ENCODE measurements at places on chromosomes 16 and 17. TPM values are rescaled to one million over a fixed set of nuclear protein-coding genes. Genes with fewer than 3 reads are reported as not detected.

DNA sequence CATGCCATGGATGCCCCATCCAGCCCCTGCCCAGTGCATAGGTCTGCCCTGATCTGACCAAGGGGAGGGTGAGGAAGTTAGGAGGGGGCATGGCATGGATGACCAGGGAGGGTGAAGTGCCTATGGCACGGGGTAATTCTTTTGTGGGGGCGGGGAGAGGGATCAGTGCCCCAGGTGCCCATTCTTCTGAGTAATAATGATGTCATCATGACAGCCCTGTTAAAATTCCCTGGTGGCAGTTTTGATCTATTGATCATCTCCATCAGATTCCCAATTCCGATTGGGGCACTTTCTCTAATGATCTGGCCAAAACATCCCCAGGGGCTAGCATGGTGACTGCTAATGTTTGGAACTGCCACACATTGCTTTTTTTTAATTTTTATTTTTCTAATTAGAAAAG, 392.2 kb downstream of the UTP18 start:
- DNase-seq = no peak

KRTAP9-8 gene
- total RNA-seq = not detected

RHBDF1 gene
- not detected for total RNA-seq

HOXB5 gene
- not detected for total RNA-seq

GRCh38 chr17:78774956-78775571, 7.0 kb downstream of the CYTH1 start:
- DNase-seq = peak; percentile 89

CACNG5 gene
- total RNA-seq = not detected

- DNase-seq = no peak
Measured at GRCh38 chr17:57565176-57565575, 179.9 kb downstream of the CCDC182 start.

- no peak for DNase-seq
Measured at GRCh38 chr17:15348021-15348420, 6.6 kb upstream of the TEKT3 start.

DNA sequence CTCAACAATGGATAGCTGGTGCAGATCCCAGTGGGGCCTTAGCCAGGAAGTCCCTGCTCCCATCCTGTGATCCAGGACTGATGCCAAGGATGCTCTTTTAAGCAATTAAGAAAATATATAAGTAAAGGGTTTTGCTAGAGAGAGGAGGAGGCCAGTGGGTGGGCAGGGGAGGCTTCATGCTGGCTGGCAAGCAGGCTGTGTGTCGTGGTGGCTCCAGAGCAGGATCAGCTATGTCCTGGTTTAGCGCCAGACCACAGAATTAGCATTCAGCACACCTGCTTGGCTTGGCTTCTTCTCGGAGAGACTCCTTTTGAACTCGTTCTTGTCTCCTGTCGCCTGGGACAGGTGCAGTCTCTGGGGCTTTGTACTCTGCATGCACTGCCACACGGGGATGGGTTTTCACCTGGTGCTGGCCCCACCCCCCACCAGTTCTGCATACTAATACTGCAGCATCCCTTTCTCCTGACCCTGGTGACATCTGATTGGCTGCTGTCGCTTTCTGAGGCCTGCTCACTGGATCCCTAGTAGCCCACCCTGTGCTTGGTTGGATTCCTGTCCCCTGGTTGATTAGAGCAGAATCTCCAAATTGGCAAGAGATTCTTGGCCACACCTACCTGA, 66.1 kb downstream of the PLD6 start:
- DNase-seq = no peak

- no peak for DNase-seq
Measured at GRCh38 chr16:24189941-24190340, 66.2 kb upstream of the CACNG3 start.

GRCh38 chr16:154217-155030, 2.0 kb downstream of the HBZ start:
- DNase-seq = peak; percentile 28

DNA sequence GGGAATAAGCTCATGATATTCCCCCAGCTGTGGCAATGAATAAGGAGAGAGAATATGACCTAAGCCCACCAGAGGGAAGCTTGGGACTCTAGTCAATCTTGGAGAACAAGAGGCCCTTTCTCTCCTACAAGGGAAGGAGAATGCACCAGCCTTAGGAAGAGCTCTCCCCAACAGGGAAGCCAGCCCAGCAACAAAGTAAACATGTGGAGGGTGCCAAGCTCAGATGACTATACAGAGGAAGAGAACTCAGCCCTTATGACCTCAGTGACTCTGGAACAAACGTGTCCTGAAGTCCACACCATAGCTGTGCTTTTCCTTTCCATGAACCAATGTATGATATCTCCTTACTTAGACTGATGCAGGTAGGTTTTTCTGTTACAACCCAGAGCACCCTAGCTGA, 219.7 kb downstream of the GSG1L start:
- no peak for DNase-seq

DNA sequence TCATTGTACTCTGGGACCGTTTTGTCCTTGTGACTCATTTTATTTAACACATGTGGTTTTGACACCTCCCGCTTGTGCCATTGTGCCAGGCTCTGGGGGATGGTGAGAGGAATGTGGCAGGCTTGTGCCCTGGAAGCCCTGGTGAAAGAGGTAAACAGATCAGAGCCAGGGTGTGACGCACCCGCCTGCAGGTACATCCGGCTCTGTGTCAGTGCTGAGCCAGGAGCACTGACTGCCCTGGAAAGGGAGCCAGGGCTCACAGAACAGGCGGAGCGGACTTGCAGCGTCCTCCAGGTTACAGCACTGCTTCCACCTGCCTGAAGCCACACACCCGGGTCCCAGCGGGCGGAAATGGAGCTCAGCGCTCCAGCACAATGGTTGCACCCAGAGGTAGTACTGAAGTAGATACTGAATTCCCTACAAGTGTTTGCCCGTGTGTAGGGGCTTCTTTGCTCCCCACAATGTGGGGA, 30.6 kb downstream of the CDRT15 start:
- DNase-seq = peak; percentile 90

- DNase-seq = peak; percentile 82
Measured at GRCh38 chr16:88591577-88592021, 21.4 kb downstream of the ZC3H18 start.

SLC16A6 gene
- 3.5 TPM for total RNA-seq

GRCh38 chr17:149897-150584, 12.7 kb downstream of the SCGB1C2 start:
- DNase-seq = no peak

DNA sequence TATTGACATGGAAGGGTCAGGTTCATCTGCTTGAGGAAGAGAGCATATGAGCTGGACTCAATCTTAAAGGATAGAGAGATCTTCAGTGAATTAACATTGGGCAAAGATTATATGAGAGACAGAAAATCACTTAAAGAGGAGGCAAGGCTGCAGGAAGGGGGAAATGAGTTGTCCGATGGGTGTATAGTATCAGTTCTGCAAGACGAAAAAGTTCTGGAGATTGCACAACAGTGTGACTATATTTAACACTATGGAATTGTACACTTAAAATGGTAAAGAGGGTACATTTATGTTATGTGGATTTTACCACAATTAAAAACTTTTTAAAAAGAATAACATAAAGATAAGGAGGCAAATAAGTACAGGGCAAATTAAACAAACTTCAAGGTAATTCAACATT, 80.7 kb downstream of the HELZ start:
- DNase-seq = no peak

SRP68 gene
- 148 TPM for total RNA-seq

DNA sequence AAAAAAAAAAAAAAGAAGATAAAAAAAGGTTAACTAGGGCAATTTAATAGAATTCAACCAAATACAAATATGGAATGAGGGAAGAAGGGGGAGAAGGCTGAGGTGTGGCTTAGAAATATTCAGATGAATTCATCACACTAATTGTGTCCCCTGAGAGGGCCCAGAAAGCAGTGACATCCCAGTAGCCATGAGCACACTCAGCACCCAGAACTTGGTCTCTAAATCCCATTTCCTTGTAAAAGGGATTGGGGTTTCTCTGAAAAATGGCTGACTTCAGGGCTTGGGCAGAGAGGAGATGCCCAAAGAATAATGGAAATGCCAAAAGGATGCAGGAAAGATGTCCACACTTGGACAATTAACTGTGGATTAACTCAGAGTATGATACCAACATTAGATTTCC, 4.0 kb upstream of the ASPSCR1 start:
- DNase-seq = no peak

TMC8 gene
- 134 TPM for total RNA-seq

DNA sequence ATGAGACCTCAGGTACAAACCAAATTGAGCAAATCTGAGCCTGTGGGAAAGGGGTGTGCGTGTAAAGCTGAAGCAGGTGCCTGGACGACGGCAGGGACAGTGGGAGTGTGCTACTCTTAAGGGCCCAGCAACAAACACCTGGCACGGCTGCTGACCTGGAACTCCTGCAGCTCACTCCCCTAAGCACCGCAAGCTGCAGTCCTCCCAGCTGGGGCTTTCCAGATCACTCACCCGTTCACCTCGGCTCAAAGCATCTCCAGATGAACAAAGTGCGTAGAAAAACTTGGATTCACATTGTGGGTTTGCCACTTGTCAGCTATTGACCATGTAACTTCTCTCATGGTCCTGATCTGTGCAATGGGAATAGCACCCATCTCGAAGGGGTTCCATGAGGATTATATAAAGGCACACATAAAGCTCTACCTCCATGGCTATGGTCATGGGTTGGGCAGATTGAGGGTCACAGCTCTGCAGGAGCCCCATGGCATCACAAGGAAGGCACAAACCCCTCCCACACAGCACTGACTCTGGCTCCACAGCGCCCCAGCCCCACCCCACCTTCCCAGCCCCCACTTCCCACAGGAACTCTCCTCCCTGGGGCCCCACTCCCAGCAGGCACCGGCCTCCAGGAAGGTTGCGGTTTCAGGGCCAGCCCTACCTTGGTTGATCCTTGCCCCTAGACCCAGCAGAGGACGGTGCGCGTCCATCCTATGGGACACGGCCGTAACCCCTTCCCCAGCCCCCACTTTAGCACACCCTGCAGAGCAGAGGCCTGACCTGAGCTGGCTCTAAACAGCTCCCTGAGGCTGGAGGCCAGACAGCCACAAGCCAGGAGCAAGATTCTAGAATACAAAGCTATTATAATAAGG, 21.9 kb downstream of the ST3GAL2 start:
- DNase-seq = no peak

PIK3R6 gene
- total RNA-seq = 0.63 TPM

DNA sequence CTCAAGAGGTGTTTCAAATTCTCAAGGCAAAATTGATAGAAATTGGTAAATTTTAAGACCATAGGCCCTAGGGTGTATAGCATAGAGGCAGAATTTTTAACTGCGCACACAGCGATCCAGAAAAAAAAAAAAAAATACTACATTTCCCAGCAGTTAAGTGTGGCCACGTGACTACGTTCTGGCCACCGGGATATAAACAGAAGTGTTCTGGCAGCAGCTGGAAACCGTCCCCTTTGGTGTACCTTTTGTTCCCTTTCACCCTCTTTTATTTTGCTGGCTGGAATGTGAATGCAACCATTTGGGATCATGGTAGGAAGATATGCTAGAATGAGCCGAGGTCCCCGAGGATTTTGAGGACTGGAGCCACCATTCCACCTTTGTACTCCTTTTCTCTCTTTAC, 52.7 kb upstream of the AKAP1 start:
- DNase-seq = no peak

Measured in activated CD4-positive, alpha-beta memory T cell treated with anti-CD3 and anti-CD28 coated beads for 36 hours (primary cell).